Stimulated activated CD4-positive, alpha-beta T cell treated with anti-CD3 and anti-CD28 coated beads, TNF-alpha, amount 100 ng/mL, for 4 hours (primary cell): ENCODE measurements at places on chromosomes 5 and 9.
A peak's percentile ranks its signal among the peaks of the same experiment; 100 is the strongest.

DNA sequence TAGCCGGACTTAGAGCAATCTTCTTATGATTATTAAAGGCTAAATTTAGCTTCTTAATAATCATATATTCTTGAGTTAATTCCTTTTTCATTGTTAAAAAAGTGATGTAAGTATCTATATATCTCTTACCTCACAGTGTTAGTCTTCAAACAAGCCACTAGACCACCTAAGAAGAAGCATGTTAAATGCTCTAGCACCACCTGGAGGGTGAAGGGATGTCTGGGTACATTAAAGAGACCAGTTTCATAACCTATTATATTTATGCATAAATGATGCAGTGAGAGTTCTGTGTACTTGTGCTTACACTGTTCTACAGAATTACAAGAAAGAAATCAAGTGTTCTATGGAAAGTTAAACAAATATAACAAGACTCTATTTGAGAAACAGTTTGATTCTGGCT lies 55.9 kb upstream of the SLCO6A1 start:
- DNase-seq = no peak

DNA sequence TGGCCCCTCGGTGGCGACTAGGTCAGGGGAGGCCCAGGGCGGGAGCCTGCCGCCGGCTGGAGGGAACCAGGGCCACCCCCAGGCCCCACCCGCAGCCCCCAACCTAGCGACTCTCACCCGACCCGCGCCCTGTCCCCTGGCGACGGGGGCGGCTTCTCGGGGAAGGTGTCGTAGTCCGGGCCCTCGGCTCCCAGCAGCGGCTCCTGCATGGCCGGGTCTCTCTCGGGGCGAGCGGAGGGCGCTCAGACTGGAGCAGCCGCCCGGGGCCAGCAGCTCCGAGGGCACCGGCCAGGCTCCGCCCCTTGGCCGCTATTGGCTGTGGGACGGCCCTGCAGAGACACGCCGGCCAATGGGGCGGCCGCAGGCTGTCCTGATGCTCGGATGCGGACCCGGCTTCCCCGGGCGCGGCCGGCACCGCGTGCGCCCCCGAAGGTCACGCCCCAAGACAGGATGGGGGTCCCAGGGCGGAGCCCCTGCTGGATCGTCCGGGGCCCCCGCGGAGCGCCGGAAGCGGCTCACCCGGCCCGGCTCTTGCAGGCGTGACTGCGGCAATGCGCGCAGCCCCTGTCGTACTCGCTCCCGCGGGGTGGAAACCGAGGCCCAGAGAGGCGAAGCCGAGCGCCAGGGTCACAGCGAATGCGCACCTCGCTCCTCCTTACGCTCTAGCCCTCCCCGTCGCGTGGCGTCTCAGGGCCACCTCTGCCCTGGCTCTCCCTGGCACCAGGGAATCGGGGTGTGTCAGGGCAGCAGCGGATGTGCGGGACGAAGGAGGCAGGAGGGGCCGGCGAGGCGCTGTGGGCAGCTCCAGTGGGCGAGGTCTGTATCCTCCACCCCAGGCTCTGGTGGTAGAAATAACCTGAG lies at the start of gene SLC2A6:
SLC2A6 (minus strand) TSS at position 249 of the 861 bp plus-strand sequence; CDS start at position 209, 40 bp downstream.
- DNase-seq = peak; percentile 66

DNA sequence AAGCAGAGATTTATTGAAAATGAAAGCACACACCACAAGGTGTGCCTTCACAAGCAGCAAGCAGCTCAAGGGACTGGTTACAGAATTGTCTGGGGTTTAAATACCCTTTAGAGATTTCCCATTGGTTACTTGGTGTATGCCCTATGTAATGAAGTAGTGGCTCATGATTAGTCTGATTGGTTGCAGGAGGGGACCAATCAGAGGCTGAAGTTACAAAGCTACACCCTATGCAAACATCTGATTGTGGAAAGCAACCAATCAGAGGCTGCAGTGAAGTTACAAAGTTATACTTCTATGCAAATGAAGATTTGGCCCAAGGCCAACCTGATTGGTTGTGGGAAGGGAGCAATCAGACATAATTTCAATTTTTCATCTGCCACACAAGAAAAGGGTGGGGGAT lies 119.9 kb downstream of the C9orf152 start:
- no peak for DNase-seq

DNA sequence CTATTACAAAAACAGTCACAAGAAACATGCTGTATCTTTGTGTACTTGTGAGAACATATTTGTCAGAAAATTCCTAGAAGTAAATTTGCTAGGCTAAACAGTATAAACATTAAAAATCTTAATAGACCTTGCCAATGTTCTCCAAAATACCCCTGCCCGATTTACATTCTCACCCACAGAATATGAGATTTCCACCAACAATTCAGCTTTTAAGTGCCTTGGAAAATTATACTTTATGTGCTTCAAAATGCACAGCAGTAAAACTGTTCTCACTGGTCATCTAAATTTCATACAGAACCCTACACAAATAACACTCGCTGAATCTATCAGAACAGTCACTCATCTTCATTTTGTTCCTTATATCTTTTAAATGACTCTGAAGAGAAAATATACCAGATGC lies 5.5 kb downstream of the MLLT3 start:
- DNase-seq = no peak

GRCh38 chr5:55856516-55857246 lies 5.5 kb downstream of the IL31RA start:
- DNase-seq = no peak

DNA sequence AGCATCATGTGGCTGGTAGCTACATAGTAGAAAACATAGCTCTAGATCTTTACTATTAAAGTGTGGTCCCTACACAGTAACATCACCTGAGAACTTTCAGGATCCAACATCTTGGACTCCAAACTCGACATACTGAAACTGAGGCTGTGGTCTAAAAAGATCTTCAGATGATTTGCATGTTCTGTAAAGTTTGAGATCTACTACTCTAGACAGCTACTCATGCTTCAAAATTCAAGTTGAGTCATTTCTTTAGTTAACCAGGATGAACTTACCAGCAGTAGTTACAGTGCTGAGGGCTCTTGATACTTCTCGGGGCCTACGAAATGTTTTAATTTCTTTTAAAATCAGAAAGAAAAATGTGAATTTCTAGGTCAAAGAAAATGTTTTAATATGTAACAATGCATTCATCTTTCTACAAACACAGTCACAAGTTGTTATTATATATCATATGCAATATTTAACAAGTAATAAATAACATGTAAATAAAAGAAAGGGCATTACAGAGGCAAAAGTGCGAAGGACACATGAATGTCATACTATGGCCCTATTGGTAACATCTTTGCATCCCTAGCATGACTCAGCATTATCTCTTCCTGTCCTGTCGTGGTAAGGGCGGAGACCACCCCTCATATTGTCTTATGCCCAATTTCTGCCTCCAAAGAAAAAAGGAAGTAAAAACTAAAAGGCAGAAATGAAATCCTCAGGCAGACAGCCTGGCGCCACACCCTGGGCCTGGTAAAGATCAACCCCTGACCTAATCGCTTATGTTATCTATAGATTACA lies 563.9 kb upstream of the TLE4 start:
- DNase-seq = no peak

DNA sequence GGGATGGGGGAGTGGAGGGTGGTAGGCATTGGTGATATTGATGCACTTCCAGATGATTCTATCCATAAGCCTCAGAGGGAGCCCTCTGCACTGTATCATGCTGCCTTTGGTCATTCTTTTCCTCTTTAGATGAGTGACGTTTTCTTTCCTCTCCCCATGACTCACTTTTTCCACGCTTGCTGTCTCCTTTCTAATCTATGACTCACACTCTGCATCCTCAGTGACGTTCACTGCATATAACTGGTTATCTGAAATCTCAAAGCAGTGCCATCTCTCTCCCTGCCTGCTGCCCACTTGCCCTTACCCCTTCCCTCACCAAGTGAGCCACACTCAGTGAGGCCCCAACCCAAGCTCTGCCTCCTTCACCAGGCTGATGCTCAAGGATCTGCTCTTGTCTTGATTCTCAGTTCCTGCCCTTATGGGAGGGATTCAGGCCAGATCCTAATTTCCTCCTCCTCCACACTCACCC lies 31.6 kb downstream of the PTGS1 start:
- DNase-seq = peak; percentile 2

- no peak for DNase-seq
Measured at GRCh38 chr5:176676361-176676824, 29.1 kb downstream of the TSPAN17 start.

DNA sequence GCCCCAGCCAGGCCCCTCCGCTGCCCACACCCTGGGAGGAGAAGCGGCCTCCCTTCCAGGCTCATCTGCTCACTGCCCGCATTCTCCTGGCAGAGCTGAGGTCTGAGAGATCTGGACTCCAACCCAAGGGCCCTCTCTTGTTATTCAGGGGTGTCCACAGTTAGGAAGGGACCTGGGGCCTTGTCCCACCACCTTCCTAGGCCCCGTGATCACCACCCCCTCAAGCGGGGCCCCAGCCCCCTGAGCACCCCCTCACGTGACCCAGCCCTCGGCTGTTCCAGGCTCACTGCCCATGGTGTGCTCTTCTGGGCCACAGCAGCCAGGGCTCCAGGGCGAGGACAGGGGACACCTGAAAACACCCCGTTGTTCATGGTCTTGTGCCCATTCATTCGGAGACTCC lies 48.7 kb downstream of the NEURL1B start:
- DNase-seq = no peak

- DNase-seq = no peak
Measured at GRCh38 chr5:82885627-82886389, 191.4 kb downstream of the TMEM167A start.

DNA sequence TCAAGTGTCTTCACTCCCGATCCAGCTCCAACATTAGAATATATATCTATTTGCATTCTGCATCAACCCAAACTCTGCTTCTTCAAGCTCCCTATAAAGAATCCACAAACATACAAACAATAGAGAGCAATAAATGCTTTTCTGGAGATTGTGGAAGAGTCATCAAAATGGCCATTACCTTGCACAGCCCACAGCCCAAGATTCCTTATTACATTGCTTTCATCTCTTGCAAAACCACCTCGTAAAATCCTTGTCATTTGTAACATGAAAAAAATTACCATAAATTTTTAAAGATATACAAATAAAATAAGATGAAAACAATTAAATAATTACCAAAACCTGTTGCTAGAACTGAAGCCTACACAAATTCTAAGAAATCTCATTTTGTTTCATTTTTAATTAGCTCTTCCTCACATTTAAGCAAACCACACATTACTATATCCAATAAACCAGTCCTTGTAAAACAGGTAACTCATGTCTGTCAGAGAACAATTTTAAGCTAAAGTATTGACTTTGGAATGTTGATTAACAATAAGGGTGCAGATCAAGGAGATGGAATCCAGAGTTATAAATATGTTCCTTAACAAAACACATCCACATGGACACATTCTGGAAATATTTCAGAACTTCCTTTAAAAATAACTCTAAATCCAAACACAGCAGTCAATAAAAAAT lies 7.1 kb downstream of the SPINK9 start:
- DNase-seq = no peak

- DNase-seq = no peak
Measured at GRCh38 chr5:59231221-59231931, 648.5 kb downstream of the RAB3C start.

GRCh38 chr5:28914297-28914696 lies 1875.9 kb upstream of the CDH9 start:
- no peak for DNase-seq

- no peak for DNase-seq
Measured at GRCh38 chr5:26791433-26791832, 247.0 kb downstream of the CDH9 start.

- no peak for DNase-seq
Measured at GRCh38 chr5:174599992-174600391, 124.4 kb upstream of the MSX2 start.

DNA sequence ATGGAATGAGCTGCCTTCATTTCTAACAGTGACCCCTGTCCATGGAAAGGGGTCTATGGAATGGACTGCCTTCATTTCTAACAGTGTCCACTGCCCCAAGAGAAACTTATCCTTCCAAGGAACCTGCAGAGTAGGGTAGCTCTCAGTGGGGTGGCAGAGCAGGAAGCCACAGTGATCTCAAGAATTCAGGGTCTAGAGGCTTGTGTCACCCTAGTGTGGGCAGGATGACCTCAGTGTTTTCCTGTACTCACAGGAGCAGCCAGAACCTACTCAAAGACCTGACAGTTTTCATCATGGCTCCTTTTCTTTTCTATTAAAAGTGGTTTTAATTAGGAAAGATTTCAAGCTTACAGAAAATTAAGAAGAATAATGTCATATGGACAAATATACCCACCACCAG lies 27.5 kb downstream of the SEC61B start:
- no peak for DNase-seq

DNA sequence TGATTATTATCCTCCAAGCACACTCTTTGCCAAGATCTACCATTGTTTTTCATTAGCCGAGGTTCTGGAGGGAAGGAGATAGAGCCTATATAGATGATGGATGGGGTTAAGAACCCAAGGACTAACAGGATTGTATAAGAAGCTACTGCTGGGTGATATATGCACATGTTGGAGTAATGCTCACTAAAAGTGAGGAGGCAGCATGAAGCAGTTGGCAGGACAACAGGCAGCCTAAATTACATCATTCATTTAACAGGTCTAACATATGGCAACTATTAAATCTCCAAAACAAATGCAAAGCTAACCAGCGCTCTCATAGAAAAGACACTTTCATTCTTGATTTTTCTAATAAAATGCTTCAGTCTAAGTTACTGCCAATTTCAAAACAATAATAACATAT lies 293.2 kb downstream of the EPB41L4A start:
- no peak for DNase-seq

- no peak for DNase-seq
Measured at GRCh38 chr9:108043585-108043984, 554.0 kb upstream of the KLF4 start.

DNA sequence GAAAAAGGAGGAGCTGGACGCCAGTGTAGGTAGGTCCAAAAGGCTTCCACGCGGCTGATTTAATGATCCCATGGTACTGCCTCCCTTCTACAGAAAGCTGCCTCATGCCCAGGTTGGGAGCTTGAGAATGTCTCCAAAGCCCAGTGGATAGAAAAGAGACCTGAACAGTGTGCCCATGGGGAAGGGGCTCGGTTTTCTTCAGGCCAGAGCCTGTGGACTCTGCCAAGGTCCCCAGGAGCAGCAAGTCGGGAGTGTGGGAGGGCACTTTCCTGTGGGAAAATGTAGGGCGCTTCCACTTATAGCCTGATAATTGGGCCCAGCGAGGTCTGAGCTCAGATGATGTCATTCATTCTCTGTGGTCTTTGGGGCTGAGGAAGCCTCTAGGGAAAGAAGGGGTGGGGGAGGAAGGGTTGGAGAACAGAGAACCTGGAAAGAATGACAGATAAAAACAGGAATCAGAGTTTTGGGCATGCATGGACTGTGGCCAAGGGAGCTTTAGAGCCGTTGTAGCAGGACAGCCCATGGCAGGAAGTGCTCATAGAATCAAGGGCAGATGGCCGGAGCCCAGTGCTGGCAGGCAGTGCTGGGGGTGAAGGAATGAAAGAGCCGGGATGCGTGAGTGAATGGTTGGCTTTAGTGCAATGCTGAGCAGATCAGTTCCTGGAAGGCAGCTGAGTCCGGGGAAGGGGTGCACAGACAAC lies 42.5 kb upstream of the SH3PXD2B start:
- DNase-seq = no peak

GRCh38 chr5:83517072-83517687 lies 45.6 kb downstream of the VCAN start:
- DNase-seq = no peak

GRCh38 chr5:157057459-157058370 lies 1.2 kb downstream of the HAVCR1 start:
- no peak for DNase-seq
